Cardiac ventricle fibroblast (primary cell): ENCODE measurements at places on chromosomes 11 and 22. TPM values are rescaled to one million over a fixed set of nuclear protein-coding genes. Genes with fewer than 3 reads are reported as not detected.

SLC35F2 gene
- 8.3 and 9.1 TPM in 2 replicates for total RNA-seq

IGLL1 gene
- total RNA-seq: not detected in 2 replicates

MOGAT2 gene
- total RNA-seq: not detected in 2 replicates

ANGPTL5 gene
- total RNA-seq: 0.69 and 1.6 TPM in 2 replicates

ST3GAL4 gene
- 57.2 and 60.3 TPM in 2 replicates for total RNA-seq

CNGA4 gene
- total RNA-seq: 0.12 TPM in 1 of 2 replicates, not detected in the other

KLHL22 gene
- 22.2 and 26.8 TPM in 2 replicates for total RNA-seq

KIAA1671 gene
- total RNA-seq: 5.6 and 6.9 TPM in 2 replicates

TRIOBP gene
- 120 and 124 TPM in 2 replicates for total RNA-seq
